NCI-H2171 treated with DMSO at 0.1 percent for 48 hours (cell line): ENCODE measurements at places on chromosomes 3 and 15.

- no peak for DNase-seq
Measured at GRCh38 chr15:59918994-59919951, 84.8 kb upstream of the FOXB1 start.

- DNase-seq, result no peak
Measured at GRCh38 chr15:65787260-65787659, 4.8 kb downstream of the DENND4A start.

- no peak for DNase-seq
Measured at GRCh38 chr3:21259896-21260295, 491.1 kb downstream of the ZNF385D start.

- no peak for DNase-seq
Measured at GRCh38 chr3:108001457-108001856, 89.4 kb downstream of the CD47 start.

DNA sequence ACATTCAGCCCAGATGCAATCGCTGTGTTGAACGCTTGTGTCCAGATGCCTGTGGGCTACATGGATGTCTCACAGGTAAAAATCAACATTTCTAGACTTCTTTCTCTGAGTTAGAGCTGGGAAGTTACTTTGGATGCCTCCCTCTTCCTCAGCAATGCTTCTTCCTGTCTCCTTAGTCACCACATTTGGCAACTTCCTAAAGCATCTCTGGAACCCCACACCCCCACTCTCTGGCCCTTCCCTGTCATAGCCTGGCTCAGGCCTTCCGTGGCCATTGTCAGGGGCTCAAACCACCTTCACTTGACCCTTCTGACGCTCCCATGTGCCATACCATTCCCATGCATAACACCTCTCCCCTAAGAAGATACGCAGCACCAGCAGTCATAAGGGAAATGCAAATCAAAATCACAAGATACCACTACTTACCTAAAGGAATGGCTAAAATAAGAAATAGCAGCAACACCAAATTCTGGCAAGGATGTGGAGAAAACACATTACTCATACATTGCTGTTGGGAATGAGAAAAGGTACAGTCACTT, 21.6 kb upstream of the RGMA start:
- no peak for DNase-seq

- DNase-seq, result no peak
Measured at GRCh38 chr3:122589297-122589696, 11.8 kb downstream of the PARP15 start.

DNA sequence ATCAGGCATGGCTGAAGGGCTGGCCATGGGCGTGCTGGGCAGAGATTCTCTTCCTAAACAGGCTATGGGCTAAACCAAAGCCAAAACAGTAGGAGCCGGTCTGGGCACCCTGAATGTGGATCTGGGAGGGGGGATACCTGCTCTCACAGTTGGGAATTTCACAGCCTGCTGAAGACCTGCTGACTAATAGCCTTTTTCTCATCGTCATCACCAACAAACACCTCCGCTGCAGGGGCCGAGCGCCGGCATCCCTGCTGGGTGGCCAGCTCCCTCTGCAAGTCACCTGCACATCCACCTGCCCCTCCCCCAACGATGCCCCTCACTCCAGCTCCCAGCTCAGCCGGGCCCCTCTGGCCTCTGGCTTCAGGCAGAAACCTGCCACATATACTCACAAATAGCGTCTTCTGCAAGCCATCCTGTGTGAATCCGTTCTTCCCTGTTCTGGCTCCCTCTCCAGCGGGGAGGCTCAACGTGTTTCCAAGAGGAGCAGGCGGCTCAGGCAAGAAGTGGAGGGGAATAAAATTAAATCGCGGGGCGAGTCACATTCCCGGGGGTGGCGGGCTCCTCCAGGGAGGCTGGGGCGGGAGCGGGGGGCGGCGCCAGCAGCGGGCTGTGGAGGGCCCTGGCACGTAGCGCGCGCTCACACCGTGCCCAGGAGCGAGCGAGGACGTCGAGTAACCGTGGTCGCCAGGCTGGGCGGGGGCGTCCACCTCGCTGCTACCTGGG, 466 bp downstream of the IQSEC1 start:
- peak; percentile 46 for DNase-seq

GRCh38 chr3:160126761-160127160, 98.5 kb upstream of the C3orf80 start:
- DNase-seq, result no peak

DNA sequence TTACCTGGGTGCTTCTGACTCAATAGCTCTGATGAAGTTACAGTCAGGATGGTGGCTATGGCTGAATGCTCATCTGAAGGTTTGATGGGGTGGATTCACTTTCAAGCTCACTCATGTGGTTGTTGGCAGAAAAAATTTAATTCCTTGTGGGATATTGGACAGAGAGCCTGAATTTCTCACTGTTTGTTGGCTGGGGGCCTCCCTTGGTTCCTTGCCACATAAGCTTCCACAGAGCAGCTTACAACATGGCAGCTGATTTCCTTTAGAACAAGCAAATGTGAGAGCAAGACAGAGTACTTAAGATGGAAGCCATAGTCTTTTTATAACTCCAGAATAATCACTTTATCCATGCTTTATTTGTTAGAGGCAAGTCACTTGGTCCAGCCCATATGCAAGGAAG, 150.6 kb downstream of the PPM1L start:
- DNase-seq, result no peak

- DNase-seq, result no peak
Measured at GRCh38 chr3:168271932-168272331, 176.2 kb upstream of the GOLIM4 start.

- DNase-seq, result no peak
Measured at GRCh38 chr3:194554473-194555123, 67.8 kb upstream of the ATP13A3 start.

GRCh38 chr3:169260296-169260695, 403.2 kb downstream of the MECOM start:
- peak; percentile 41 for DNase-seq

- no peak for DNase-seq
Measured at GRCh38 chr3:22542311-22542710, 660.8 kb upstream of the UBE2E2 start.

DNA sequence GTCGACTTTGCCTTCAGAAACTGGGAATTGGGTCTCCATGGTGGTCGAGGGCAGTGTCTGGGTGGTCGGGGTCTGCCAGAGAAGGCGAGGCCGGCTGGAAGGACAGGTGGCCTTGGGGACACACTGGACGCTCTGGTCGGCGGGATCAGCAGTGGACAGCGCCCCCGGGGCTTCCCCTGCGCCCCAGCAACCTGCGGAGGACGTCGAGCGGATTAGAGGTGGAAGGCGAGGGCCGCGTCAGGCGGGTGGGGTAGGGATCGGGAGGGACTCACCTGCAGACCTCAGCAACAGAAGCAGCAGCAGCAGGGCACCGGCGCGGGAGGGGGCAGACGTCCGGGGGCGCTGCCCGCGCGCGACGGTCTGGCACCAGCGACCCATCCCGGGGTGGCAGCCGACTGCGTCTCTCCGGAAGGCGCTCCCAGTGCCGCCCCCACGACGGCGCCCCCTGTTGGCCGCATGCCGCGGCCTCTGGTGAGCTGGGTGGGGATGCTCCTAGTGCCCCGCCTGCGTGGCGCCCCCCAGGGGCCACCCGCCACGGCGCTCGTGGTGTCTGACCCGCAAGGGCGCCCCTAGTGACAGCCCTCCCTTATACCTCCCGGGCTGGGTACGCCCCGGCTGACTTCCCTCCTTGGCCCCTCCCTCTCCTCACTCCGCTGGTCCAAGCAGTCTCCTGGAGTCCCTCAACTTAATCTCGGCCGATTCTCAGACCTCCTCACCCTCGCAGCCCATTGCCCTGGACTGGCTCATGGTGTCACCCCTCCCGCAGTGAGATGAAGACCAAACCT, at the start of gene PRSS50:
Gene PRSS50, minus strand, starts transcription at position 423 of the 785 bp plus-strand sequence. Its CDS starts 45 bp downstream, at position 378.
- DNase-seq, result no peak

GRCh38 chr3:62686503-62687294, 188.5 kb downstream of the CADPS start:
- peak; percentile 88 for DNase-seq

- DNase-seq, result no peak
Measured at GRCh38 chr15:62887113-62887570, 155.4 kb upstream of the TPM1 start.

DNA sequence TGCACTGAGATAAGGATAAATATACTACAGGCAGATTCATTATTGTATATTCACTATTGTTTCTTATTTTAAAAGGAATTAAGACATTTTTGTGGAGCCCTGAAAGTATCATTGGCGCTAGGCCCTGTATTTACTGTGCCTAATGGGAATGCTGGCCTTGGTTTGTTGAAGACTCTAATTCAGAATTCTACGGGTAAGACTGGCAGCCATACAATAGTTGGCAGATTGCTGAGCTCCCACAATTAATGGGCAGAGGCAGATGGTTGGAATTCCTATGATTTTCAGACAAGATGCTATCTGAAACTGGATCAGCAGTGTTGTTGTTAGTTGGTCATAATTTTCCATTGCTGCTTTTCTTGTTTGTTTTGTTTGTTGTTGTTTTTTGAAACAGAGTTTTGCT, 14.7 kb downstream of the PGBD4 start:
- peak; percentile 75 for DNase-seq

- DNase-seq, result peak; percentile 57
Measured at GRCh38 chr3:23389089-23389488, 186.0 kb downstream of the UBE2E2 start.

DNA sequence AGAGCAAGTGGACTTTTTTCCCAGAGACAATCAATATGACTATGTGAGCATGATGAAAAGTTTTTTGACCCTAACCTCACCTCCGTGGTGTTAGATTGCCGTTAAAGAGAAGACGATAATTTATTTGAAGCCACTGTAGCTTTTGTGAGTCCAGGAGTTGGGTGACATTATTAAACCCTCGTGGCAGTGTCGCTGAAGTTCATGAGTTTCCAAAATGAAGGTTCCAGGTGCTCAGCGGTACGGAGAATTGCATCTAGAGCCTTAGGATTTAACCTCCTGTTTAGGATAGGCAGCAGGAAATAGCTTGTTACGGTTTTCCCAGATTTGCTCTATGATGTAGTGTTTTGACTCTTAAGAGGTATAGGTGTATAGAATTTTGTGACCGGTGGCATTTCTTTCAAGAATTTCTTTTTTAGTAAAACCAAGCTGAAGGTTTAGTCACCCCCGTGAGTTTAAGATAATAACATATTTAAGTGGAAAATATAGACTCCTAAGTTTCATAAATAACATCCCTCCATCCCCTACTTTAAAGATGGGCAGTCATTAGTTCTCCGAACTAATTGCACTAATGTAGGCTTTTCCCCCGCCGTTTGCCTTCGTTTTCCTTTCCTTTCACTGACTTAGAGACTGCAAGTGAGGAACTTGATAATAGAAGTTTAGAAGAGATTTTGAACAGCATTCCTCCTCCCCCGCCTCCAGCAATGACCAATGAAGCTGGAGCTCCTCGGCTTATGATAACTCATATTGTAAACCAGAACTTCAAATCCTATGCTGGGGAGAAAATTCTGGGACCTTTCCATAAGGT, 2.0 kb downstream of the SMC4 start:
- DNase-seq, result peak; percentile 22

DNA sequence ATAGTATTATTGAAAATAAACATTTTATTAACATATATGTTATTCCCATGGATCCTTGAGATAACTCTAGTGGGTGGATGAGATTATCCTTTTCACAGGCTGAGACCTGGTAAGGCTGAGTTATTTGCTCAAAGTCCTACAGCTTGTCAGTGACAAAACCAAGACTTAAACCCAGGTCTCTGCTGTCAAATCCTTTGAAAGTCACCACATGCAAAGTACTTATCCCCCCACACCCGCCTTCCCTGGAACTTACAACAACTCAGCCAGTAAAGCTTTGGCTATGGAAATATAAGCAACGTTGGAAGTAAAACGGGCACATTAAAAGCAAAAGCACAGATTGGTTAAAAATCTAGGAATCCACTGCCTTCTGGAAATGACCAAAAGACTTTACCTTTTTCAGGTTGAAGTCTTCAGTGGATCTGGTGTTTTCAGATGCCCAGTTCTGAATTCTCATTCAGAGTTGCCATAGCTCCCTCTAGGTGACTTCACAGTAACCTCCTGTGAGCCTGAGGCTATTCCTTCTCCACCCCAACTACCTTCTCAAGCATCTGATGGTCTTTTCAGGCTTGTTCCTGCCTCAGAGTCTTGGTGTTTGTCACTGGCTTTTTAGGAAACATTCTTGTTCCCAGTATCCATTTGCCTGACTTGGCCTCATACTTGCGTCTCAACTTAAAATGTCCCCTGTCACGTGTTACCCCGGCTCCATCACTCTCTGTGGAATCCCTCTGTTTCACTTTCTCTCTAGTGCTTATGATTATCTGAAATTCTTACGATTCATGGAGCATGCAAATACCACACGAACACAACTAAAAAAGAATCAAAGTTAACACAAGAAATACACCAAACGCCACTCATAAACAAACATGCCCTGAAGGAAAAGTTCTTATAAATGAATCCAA, 131.2 kb downstream of the MAGI1 start:
- DNase-seq, result no peak

DNA sequence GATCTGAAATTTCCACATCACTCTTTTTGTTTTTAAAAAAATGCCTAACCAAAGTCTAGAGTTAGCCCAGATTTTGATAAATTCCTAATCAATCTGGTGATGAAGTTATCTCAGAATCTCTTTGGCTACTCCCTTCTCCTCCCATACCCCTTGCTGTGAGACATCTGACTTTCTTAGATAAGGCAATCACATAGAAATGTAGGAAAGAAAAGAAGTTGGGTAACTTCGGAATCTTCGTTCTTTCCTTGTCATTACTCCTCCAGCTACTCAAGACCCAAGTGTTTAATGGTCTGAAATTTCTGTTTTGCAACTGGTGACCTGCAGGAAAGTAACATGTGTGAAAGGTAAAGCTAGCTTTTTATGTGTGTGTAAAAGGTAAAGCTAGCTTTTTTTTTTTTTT, 37.8 kb downstream of the MYL3 start:
- no peak for DNase-seq

- DNase-seq, result no peak
Measured at GRCh38 chr3:100155128-100155527, 40.8 kb upstream of the FILIP1L start.

- no peak for DNase-seq
Measured at GRCh38 chr15:78956937-78957336, 12.1 kb upstream of the CTSH start.

GRCh38 chr3:35900079-35900478, 260.8 kb downstream of the ARPP21 start:
- DNase-seq, result no peak

GRCh38 chr3:137163241-137163871, 205.6 kb downstream of the IL20RB start:
- DNase-seq, result peak; percentile 67

DNA sequence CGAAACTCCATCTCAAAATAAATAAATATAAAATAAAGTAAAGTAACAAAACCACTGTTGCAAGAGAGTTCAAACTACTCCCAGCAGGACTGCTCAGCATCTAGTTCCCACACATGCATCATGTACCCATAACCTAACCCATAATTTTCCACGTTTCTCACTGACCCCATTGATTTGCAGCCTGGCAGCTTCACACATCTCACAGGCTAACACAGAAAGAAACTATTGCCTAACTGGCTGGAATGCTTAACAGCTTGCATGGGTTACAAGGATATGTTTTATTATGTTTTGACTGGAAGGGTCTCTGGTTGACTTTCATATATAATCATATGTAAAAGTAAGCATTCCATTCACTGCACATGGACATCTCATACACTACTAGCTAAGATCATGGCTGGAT, 55.6 kb upstream of the TBC1D23 start:
- no peak for DNase-seq

- no peak for DNase-seq
Measured at GRCh38 chr15:73054417-73054953, 2.2 kb downstream of the NEO1 start.

- no peak for DNase-seq
Measured at GRCh38 chr15:65081758-65082157, 5.2 kb downstream of the KBTBD13 start.
